Ovary (tissue), 10 donors: ENCODE measurements at places on chromosomes 11 and 22. TPM values are rescaled to one million over a fixed set of nuclear protein-coding genes. Genes with fewer than 3 reads are reported as not detected.

DNA sequence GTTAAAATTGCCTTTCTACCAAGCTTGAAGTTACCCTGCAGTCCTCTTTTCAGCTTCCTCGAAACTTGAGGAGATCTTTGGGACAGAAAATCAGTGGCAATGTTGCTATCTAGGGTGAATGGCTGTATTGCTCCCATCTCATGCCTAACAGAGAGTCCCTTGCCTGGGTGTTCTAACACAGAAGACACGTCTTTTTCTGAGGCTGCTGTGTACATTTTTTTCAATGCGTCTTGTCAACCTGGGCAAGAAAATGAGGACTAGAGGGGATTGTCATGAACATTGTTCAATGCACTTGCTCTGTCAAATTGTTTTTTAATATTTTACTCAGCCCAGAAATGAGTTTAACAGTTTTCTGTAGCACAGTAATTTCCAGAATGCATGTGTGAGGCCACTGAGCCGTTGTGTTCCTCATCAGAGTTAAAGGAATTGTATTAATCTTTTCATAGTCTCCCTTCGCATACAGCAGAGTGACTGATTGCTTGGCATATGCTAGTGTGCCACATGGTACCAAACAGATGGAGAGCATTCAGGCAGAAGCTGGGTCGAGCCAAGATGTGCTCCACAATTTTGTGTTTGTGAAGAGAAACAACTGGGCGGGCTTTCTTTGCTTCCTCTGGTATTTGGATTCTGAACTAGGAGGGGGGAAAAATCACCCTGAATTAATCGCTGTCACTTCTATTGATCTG is 86.0 kb downstream of the CASP12 start:
- no peaks in the 10 kb centered on the region for H3K27me3 ChIP-seq
- no peaks in the 10 kb centered on the region for H3K36me3 ChIP-seq
- no peak overlapping the region for H3K4me3 ChIP-seq
- no peaks in the 10 kb centered on the region for H3K4me1 ChIP-seq
- DNase-seq, result no peak

GRCh38 chr22:20782596-20783299 is 8.8 kb downstream of the SERPIND1 start:
- DNase-seq, result no peak
- no peaks in the 10 kb centered on the region for H3K27me3 ChIP-seq
- H3K27ac ChIP-seq, result no peak overlapping the region
- H3K36me3 ChIP-seq, result no peaks in the 10 kb centered on the region
- no peaks in the 10 kb centered on the region for H3K4me1 ChIP-seq
- H3K4me3 ChIP-seq, result no peak overlapping the region

- H3K36me3 ChIP-seq, result no peaks in the 10 kb centered on the region
- H3K4me3 ChIP-seq, result no peak overlapping the region
- H3K27me3 ChIP-seq, result peaks cover 7% of the 10 kb centered on the region
- DNase-seq, result no peak
Observed at GRCh38 chr11:69638941-69639681, 1.8 kb upstream of the CCND1 start.

- H3K36me3 ChIP-seq, result no peaks in the 10 kb centered on the region
- no peak for DNase-seq
- H3K27me3 ChIP-seq, result no peaks in the 10 kb centered on the region
- no peak overlapping the region for H3K27ac ChIP-seq
Observed at GRCh38 chr22:30435674-30436126, 10.1 kb downstream of the MTFP1 start.

The ABCG4 gene
- polyA plus RNA-seq, result 1.3 TPM

The LMF2 gene
- polyA plus RNA-seq, result 52.3 TPM

The APOBEC3H gene
- polyA plus RNA-seq, result not detected

- DNase-seq, result no peak
- no peaks in the 10 kb centered on the region for H3K27me3 ChIP-seq
- H3K27ac ChIP-seq, result no peak overlapping the region
- no peak overlapping the region for H3K4me3 ChIP-seq
Observed at GRCh38 chr11:127464325-127464724, 463.8 kb upstream of the KIRREL3 start.

- H3K27me3 ChIP-seq, result no peaks in the 10 kb centered on the region
- no peaks in the 10 kb centered on the region for H3K36me3 ChIP-seq
- H3K4me3 ChIP-seq, result peak overlapping the region; percentile 43
- no peak for DNase-seq
Observed at GRCh38 chr11:1573903-1574237, 1.8 kb upstream of the DUSP8 start.

GRCh38 chr11:22699388-22699787 is 33.0 kb downstream of the GAS2 start:
- DNase-seq, result no peak
- H3K27me3 ChIP-seq, result no peaks in the 10 kb centered on the region
- no peaks in the 10 kb centered on the region for H3K4me1 ChIP-seq
- no peaks in the 10 kb centered on the region for H3K36me3 ChIP-seq
- H3K27ac ChIP-seq, result no peak overlapping the region
- H3K4me3 ChIP-seq, result no peak overlapping the region

DNA sequence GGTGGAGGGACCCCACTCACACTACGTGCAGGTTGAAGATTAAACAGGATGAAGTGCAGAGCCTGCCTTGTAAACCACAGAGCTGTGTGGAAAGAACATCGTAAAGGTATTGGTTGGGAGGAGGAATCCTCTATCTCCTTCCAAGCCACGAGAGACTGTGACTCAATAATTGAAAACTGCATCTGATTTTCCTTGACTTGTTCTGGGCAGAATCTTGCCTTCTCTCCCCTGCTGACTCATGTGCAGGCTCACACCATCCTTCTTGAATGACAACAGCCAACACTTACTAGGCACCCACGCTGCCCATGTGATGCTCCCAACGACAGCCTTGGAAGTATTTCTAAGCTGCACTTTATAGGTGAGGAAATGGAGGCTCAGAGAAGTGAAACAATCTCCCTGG is 563.0 kb downstream of the MIAT start:
- H3K27me3 ChIP-seq, result no peaks in the 10 kb centered on the region
- H3K4me3 ChIP-seq, result no peak overlapping the region
- H3K27ac ChIP-seq, result no peak overlapping the region
- no peak for DNase-seq
- H3K36me3 ChIP-seq, result no peaks in the 10 kb centered on the region
- H3K4me1 ChIP-seq, result peaks cover 18% of the 10 kb centered on the region

- DNase-seq, result no peak
- H3K27me3 ChIP-seq, result no peaks in the 10 kb centered on the region
- H3K4me3 ChIP-seq, result no peak overlapping the region
- no peaks in the 10 kb centered on the region for H3K36me3 ChIP-seq
Observed at GRCh38 chr22:27886843-27887151, 32.3 kb downstream of the PITPNB start.

DNA sequence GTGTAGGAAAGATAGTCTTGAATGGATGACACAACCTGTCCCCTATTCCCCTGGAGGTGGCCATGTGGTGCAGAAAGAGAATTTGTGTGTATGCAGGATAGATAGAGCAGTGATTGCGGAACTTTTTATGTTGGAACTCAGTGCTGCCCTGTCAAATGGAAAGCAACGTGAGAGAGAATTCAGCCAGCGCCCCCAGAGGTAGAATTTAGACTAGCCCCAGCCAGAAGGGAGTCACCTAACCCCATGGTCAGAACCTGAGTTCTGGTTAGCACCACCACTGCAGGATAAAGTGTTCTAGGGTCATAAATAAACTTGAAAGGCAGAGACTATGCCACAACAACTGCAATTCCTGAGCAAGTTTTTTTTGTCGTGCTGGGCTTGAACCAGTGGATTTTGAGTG is 152.9 kb upstream of the GRIA4 start:
- H3K27ac ChIP-seq, result no peak overlapping the region
- H3K27me3 ChIP-seq, result no peaks in the 10 kb centered on the region
- H3K4me1 ChIP-seq, result no peaks in the 10 kb centered on the region
- H3K36me3 ChIP-seq, result no peaks in the 10 kb centered on the region

The HSPB2 gene
- polyA plus RNA-seq, result 5.0 TPM

GRCh38 chr22:20080776-20081654 is 974 bp downstream of the DGCR8 start:
- DNase-seq, result no peak
- no peaks in the 10 kb centered on the region for H3K36me3 ChIP-seq
- H3K27me3 ChIP-seq, result no peaks in the 10 kb centered on the region
- peaks cover 22% of the 10 kb centered on the region for H3K4me1 ChIP-seq
- peak overlapping the region; percentile 62 for H3K4me3 ChIP-seq

The MMP27 gene
- not detected for polyA plus RNA-seq

The DLAT gene
- polyA plus RNA-seq, result 27.8 TPM

DNA sequence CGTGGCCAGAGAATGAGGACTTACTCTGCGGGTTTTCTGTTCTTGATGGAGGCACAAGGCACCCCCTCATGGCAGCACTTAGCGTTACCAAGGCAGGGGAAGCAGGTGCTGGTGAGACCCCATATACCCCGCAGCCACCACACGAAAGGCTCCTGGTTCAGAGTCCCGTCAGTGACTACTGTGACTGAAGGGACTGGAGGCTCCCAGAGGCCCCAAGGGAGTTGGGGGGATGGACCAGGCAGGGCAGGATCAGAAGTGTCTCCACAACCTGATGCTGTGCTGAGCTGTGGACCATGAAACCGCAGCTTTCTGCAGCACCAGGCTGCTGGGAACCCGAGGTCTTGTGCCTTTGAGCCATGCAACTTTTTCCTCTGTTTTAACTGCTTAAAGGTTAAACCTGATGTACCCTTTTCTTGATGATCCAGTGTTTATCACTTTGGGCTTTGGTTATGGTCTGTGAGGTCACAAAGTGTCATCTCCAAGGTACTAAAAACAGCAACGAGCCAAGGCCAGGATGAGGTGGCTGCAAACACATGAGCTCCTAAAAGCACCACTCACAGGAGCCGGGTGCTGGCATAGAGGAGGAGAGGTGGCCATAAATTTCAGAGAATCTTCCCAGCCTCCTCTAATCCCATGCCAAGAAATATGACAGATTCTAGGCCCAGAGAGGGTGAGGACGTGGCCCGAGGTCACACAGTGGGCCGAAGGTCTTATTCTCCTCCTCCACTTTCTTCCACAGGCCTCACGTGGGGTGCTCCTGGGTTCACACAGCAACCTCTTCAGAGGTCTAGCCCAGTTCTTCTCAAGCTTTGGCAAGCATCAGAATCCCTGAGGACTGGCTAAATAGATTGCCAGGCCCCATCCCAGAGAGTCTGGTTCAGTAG is 4.2 kb upstream of the LRRC32 start:
- no peaks in the 10 kb centered on the region for H3K36me3 ChIP-seq
- H3K4me1 ChIP-seq, result peaks cover 10% of the 10 kb centered on the region
- H3K4me3 ChIP-seq, result no peak overlapping the region
- H3K27me3 ChIP-seq, result no peaks in the 10 kb centered on the region
- no peak overlapping the region for H3K27ac ChIP-seq
- no peak for DNase-seq

DNA sequence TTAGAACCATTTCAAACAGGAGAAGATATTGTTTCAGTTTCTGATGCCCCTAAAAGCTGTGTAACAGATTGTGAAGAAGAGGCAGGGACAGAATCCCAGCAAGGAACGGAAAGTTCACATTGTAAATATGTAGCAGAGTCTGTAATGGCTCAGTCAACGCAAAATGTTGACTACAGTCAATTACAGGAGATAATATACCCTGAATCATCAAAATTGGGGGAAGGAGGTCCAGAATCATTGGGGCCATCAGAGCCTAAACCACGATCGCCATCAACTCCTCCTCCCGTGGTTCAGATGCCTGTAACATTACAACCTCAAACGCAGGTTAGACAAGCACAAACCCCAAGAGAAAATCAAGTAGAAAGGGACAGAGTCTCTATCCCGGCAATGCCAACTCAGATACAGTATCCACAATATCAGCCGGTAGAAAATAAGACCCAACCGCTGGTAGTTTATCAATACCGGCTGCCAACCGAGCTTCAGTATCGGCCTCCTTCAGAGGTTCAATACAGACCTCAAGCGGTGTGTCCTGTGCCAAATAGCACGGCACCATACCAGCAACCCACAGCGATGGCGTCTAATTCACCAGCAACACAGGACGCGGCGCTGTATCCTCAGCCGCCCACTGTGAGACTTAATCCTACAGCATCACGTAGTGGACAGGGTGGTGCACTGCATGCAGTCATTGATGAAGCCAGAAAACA is 40.8 kb downstream of the IGLL1 start:
- DNase-seq, result peak; percentile 80
- H3K27me3 ChIP-seq, result no peaks in the 10 kb centered on the region
- peaks cover 28% of the 10 kb centered on the region for H3K4me1 ChIP-seq
- no peak overlapping the region for H3K4me3 ChIP-seq
- no peak overlapping the region for H3K27ac ChIP-seq

- no peak overlapping the region for H3K4me3 ChIP-seq
- H3K27me3 ChIP-seq, result no peaks in the 10 kb centered on the region
- H3K36me3 ChIP-seq, result no peaks in the 10 kb centered on the region
- DNase-seq, result no peak
- H3K4me1 ChIP-seq, result no peaks in the 10 kb centered on the region
Observed at GRCh38 chr11:24903555-24903954, 406.7 kb downstream of the LUZP2 start.

- no peaks in the 10 kb centered on the region for H3K4me1 ChIP-seq
- no peaks in the 10 kb centered on the region for H3K36me3 ChIP-seq
- no peak for DNase-seq
- no peak overlapping the region for H3K27ac ChIP-seq
- H3K4me3 ChIP-seq, result no peak overlapping the region
Observed at GRCh38 chr11:108003623-108004022, 5.1 kb upstream of the CUL5 start.

DNA sequence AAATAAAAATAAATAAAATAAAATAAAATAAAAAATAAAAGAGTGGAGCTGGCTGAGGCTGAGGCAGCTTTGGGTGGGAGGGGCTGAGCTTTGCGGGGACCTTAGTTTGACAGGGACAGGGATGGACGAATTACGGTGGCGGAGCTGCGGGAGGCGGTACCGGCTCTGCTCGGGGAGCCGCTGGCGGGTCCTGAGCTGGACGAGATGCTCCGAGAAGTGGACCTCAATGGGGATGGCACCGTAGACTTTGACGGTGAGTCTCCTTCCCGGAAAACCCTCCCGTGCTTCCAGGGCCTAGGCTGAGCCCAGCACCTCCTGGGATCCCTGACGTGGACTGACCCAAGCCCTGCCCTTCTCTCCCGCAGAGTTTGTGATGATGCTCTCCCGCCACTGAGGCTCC is 3.1 kb downstream of the CABP4 start:
- no peak overlapping the region for H3K4me3 ChIP-seq
- no peak overlapping the region for H3K27ac ChIP-seq
- no peaks in the 10 kb centered on the region for H3K36me3 ChIP-seq
- no peaks in the 10 kb centered on the region for H3K27me3 ChIP-seq
- no peaks in the 10 kb centered on the region for H3K4me1 ChIP-seq

DNA sequence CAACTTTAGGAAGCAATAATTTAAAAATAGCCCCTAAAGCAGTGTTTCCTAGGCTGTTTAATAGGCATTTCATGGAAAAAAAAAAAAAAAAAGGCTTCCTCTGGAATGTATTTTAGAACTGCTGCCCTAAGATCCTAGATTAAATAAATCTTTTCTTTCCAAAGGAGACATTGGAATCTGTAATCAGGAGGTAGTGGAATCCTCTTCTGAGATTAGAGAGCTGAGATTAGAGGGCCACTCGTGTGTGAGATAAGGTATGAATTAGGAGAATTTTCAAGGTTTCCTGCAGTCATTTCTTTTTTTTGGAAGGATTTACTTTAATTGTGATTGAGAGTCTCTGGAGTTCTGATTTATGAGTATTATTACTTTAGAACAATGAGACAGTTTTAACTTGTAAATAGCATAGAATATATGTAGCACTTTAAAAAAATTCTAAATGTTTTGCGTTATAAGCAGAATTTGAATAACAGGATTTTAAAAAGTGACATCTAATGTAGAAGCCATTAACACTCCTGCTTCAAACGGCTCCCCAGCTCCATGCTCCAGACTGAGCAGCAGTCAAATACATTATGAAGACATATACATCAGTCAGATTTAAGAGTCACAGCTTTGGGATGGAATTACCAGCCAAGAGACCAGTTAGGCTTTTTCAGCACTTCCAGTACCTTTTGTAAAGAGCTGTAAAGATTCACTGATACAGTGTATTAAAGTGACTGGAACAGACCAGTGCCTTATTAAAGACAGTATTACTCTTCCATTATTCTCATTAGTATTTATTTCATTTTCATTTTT is 5.0 kb downstream of the EED start:
- H3K36me3 ChIP-seq, result no peaks in the 10 kb centered on the region
- H3K27me3 ChIP-seq, result no peaks in the 10 kb centered on the region
- no peak for DNase-seq
- no peak overlapping the region for H3K4me3 ChIP-seq
- H3K4me1 ChIP-seq, result peaks cover 3% of the 10 kb centered on the region
